ENCODE measurements at places on chromosomes 5 and 9.

DNA sequence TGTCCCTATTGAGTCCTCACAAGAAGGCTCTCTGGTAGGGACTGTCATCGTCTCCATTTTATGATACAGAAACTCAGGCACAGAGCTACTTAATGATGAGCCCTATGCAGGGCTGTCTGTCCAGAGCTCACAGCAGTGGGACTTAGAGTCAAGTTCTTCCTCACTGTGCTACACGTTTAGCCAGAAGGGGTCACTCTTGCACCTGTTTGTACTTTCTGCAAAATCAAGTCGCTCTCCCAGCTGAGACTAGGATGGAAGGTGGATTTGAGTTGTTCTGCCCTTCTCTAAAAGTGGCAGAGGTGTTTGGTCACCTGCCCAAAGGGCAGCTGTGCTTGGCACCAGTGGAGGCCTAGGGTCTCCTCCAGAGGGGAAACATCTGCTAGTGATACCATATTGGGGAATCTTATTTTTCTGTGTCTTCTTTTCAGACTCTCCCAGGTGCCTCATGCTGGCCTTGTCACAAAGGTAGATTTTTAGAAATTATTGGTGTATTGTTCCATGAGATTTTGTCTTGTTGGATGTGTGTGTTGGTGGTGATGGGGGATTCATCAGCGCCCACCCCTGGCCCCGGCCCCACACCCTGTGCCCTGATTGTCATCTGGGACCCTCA, 104.2 kb downstream of the PPARGC1B start:
- no peak for DNase-seq

DNA sequence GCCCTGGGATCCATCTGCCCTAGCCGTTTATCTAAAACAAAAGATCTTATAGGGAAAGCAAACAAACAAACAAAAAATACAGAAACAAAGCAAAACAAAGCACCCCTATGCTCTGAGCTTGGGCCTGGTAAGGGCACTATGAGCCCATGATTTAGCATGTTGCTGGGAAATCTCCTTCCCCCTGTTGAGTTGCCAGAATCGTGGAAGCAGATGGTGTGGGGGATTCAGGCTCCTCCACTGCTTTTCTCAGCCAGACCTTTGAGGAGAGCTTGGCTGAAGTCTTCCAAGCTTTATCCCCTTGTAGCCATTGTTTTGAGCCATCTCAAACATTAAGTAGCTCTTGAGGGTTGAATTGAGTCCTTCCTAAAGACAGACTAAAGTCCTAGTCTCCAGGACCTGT, 29.9 kb downstream of the TMC1 start:
- no peak for DNase-seq

DNA sequence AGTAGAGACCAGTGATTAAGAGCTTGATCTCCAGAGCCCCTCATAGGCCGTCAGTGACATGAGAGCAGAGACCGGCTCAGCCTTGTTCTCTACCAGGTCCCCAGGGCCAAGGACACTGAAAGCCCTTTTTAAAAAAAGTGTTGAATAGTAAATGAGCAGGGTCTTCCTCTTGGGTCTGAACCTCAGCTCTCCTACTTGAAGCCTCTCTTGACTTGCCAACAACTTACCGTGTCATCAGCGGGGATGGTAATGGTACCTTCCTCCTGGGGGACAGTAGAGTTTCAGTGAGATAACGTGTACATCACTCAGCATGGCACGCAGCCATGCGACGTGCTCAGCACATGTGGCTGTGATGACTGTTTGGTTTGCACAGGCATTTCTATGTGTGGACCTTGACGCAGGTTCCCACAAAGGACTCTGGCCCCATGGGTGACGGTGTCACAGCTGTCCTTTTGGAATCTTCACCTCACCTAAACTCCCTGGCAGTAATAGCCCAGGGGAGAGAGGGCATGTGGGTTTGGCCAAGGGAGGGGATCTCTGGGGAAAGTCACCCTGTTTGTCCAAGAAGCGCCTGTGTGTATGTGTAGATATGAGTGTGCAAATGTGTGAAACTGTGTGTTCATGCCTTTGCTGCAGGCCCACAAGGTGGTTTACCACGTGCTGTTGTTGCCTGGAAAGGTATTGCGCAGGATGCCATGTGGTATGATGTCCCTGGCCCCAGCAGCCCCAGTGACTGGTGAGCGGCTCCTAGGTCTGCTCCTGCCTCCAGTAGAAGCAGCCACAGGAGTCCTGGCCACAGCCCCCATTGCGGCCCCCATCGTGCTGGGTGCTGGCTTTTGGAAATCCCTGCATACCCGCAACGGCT, 18.7 kb downstream of the ERGIC1 start:
- no peak for DNase-seq

DNA sequence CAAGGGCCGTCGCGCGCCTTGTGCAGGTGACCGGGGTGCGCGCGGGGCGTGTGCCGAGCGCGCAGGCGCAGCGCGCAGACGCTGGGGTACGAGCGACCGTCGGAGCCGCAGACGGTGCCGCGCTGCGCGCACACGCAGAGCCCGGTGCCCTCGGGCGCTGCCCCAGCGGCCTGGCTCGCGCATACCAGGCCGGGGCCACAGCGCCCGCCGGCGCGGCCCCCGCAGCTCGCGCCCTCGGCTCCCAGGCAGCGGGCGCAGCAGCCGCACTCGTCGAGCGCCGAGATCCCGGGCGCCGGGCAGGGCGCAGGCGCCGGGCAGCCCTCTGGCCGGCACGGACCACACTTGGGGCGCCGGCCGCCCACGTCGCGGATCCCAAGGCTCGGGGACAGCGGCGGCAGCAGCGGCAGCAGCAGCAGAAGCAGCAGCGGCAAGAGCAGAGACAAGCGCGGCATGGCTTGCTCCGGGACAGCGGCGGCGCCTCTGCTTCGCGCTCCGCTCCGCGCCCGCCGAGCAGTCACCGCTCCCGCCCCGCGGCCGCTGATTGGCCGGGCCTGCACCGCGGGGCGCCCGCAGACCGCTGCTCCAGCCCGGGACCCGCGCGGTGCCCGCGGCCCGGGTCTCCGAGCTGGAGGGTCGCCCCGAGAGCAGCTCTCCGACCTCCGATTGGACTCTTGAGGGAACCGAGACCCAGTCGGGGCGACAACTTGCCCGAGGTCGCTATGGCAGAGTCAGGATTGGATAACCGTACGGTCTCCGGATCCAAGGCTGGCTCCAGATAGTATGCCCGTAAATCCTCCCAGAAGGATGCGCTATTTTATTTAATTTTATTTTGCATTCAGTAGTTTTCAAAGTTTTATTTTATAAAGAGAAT, at the start of gene IGFBPL1:
TSS of gene IGFBPL1 (minus strand) at position 482 of the 871 bp plus-strand sequence. CDS start at position 452, 30 bp downstream.
- no peak for DNase-seq

GRCh38 chr9:114472765-114473446, 32.4 kb downstream of the WHRN start:
- no peak for DNase-seq

DNA sequence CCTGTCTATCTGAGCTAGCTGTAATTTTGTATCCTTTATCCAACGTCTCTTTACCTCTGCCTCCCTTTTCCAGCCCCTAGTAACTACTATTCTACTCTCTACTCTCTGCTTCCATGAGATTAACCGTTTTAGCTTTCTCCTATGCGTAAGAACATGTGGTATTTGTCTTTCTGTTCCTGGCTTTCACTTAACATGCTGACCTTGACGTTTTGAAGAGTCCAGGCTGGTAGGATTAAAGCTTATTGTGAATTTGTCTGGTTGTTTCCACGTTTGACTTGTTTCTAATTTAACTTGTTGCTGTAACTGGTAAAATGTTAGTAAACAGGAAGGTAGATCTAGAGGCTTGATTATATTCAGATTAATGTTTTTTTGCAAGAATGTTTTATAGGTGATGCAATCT, 385.3 kb downstream of the PSAT1 start:
- no peak for DNase-seq

DNA sequence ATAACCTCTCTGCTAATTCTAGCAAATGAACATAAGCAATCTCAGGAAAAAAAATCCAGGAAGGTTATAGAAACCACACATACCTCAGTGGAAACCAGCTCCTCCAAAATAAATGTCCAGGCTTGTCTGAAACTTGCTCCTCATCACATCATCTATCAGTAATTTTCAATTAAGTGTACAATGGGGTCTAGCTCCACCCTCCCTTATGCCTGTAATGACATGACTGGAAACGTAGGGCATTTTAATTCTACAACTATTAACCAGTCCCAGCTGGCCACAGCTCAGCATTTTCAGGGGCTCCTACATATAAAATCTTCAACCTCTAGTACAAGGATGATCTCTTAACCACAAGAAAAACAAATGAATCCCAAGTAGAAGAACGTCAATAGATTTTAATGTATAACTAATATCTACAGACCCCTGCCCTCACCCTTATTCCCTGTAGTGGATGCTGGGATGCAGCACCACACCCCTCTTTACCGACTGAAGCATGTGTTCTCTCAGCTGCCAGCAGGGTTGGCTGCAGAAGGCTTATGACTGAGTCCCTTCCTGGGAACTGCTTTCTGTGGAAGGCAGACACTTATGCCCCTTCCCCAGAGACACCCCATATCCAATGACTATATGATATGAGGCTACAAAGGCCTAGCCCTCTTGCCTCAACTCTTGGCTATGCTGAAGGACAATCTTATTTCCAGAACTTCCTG, 6.8 kb downstream of the TSSK1B start:
- DNase-seq, result no peak

DNA sequence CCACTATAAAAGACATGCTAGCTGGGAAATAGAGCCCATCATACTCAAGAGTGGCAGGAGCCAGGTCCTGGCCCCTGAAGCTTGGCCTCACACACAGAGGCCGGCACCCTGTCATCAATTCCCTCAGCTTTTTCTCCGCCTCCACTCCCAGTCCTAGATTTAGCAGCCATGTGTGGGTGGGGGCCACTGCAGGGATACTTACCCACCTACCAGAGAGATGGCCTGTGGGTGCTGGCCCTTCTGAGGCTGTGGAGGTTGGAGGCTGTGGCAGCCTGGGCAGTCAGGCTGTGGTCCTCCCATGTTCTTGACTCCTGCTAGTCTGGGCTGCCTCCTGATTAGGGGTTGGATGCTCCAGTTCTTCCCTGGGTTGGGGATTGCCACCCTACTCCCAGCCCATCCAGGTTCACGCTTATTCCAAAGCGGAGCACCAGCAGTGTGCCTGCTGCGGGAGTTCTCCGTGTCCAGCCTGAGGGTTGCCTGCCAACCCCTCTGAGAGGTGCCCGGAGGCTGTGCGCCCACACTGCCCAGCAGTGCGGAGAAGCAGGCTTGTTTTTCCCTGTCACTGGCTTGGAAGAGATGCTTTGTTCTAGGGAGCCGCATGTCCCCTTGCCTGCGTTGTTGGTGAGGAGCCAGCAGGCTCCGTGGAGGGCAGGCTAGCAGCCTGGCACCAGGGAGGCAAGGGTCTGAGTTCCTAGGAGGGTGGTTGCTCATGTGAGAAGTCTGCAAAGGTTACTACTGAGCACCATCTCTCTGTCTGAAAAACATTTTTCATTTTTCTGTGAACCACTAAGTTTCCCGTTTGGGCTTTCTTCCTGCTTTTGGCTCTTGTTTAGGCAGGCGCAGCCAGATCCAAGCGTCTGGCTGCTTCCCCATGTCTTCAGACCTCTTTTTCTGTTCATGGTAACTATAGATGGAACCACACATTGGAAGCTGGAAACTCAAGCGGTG, 7.5 kb downstream of the SLC22A5 start:
- no peak for DNase-seq

- DNase-seq, result no peak
These were observed 99.3 kb downstream of the ACTBL2 start for GRCh38 chr5:57383093-57383861.

DNA sequence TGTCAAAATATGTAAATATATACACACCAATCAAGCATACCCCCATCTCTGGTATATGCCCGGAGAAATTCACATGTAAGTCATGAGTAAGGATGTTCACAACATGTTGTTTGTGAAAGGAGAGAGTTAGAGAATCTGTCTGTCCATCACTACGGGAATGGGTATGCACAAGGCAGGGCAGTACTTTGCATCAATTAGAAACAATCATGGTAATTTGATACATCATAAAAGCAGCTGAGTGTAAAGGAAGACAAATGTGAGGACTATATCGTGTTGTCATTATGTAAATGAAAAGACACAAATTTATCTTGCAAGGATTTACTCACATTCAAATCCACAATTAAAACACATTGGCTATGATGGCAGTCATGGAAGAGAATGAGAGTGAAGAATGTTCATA, 146.7 kb downstream of the SV2C start:
- DNase-seq, result no peak

DNA sequence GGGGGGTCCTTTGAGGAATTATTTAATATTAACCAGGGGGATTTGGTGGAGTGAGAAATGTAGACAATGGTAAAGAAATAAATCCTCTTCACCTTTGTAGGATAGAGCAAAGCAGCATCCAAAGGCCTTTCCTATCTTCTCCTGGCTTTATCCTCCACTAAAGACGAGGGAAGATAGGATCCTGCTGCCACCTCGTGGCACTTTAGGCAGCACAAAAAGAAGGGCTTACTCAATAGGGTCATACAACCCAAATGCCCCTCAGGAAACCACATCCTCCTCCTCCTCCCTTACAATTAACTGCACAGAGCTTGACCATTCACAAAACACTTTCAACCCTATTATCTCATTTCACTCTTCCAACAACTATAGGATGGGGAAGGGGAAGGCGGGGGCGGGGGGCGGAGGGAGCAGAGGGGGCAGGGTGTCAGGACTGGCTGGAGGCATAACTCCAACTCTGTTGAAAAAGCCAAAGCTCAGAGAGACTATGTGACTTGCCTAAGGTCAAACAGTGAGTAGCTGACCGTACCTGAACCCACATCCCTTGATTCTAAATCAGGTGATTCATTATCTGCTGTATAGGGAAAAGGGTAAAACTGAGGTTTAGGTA, 45.4 kb upstream of the MYOT start:
- DNase-seq, result peak; percentile 55

DNA sequence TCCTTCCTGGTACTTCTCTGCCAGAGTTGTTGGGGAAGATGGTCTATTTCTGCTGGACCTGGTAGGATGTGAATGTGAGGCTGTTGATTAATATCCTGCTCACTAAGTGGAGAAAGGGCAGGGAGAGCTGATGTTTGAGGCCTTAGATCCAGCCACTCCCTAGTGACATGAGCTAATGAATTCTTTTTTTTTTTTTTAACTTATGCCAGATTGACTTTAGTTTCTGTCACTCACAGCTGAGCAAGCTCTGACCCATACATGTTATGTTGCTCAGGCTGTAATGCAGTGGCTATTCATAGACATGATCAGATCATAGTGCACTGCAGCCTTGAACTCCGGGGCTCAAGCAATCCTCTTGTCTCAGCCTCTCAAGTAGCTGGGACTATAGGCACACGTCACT, 75.1 kb upstream of the SPRY4 start:
- no peak for DNase-seq

DNA sequence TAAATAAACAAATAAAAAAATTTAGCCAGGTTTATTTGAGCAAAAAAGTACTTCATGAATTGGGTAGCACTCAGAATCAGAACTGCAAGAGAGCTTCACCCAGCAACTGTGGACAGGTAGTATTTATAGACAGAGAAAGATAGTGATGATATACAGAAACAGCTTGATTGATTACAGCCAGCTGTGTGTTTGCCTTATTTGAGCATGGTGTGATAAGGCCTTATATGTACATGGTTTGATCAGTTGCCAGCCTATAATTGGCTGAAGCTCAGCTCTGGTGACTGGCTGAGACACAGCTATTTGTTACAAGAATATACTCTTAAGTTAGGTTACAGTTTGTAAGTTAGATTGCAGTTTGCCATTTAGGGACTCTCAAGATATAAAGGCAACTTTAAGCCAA, 34.3 kb upstream of the ARL15 start:
- no peak for DNase-seq

All from gastrocnemius medialis (tissue), 4 donors.